ENCODE measurements at places on chromosomes 11 and 22.

DNA sequence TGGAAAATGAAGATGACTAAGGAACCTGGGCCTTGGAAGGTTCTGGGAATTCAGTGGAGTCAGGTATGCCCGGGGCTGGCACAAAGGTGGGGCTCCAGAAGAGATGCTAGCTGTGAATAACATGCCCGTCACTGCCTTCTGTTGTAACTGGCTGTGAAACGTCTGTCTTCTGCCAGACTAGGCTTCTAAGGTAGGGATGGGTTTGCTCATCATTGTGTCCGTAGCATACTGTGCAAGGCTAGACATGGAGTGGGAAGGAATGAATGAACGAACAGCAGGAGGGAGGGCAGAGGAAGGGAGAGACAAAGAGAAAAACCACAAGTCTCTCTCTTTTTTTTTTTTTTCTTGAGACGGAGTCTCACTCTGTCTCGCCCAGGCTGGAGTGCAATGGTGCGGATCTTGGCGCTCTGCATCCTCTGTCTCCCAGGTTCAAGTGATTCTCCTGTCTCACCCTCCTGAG lies 327.4 kb downstream of the MN1 start:
- DNase-seq: no peak

DNA sequence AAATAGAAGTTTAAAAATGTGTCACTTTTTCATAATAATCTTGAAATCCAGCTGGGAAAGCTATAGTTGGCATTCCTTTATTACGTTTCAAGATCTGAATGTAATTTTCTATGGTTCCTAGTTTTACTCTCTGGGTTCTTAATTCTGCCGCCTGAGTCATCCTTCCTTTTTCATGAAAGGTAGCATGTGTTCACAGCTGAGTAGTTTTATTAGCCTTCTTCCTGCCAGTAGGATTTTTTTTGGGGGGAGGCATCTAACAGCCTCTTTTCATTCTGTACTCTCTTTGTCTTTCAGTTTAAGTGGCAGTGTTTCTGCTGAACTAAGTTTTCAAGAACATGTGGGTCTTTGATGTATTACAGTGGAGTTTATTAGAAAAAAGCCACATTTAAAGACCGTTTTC lies 36.5 kb downstream of the OR2AG2 start:
- DNase-seq: no peak

DNA sequence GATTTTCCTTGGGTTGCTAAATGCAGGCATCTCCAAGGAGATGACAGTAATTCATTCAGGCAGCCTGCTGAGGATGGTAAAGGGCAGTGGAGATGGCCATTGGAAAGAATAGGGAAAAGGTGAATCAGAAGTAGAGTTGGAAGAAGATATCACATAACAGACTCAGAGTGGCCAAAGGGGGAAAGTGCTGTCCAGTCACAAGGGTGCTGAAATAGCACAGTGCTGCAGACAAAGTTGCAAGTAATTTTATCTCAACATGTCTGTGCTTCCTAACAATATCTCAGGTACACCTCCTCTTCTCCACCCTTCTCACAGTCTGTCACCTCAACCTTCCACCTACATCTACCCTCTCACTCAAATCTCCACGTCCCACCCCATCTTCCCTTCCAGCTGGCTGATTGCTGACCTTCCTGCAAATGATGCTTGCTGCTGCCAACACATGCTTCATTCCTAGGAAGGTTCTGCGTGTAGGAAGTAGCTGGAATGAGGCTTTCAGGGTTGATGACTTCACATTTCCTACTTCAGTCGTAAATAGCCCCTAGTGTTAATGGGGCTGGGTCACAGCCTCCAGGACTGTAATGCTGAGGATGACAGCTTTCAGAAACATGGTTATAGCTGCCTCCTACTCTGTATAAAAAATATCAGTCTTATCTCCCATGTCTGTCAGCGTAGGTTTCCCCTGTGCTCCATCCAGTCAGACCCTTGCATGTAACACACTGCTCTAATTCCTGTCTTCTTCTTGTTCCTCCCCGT lies 123.9 kb downstream of the CTNND1 start:
- no peak for DNase-seq

DNA sequence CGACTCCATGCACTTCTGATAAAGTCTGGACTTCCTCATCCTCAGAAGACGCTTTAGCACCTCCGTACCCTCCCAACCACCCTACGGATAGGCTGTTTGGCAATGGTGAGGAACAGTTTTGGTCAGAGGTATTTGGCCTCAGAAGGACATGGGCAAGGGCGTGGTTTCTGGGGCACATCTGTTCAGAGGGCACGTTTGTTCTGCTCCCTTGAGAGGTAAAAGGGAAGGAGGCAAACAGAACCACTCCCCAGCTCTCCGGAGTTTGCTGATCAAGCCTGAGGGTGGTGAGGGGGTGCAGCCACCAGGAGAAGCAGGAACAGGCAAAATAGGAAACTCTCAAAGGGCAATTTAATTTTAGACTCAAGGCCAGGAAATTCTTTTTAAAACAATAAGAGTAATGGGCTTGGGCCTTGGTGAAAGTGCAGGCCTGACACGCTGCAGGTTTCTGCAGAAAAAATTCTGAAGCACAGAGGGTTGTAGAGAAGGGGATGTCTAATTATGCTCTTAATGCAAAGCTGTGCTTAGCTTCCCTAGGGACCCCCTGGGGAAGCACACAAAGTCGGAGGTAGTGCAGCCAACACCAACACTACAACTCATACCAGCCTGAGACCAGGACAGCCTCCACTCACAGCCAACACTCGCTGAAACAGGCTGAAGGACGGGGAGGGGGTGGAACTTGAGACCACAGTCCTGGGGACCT lies 23.3 kb downstream of the ETS1 start:
- no peak for DNase-seq

- DNase-seq: no peak
These were observed 10.3 kb downstream of the MRGPRG start for GRCh38 chr11:3208272-3208671.

- no peak for DNase-seq
These were observed 73.4 kb downstream of the MYEOV start for GRCh38 chr11:69367211-69367964.

- peak; percentile 21 for DNase-seq
These were observed 1.2 kb downstream of the DDX17 start for GRCh38 chr22:38504731-38505540.

- no peak for DNase-seq
These were observed 184.2 kb downstream of the SBF2 start for GRCh38 chr11:10109806-10110205.

GRCh38 chr22:30425616-30426387 lies at the start of gene MTFP1:
Gene MTFP1, plus strand, starts transcription at chr22:30425768. Its CDS starts 112 bp downstream, at chr22:30425880.
- DNase-seq: no peak

DNA sequence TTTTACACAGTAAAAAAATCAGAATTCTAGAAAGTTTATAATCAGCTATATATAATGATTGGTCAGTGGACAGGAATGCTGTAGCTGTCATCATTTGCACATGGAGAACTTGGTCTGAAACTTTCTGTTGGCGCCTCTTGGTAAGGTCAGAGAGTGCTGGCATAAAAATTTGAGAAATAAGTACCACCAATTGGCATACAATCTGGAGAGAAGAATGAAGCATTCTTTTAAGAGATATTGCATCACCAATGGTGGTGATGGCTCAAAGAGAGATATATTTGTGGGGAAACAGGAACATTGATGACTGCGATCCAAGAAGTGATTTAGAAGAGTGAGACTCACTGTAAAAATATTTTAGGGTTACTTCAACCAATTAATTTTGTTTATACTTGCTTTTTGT lies 19.8 kb upstream of the OOSP1 start:
- DNase-seq: no peak

DNA sequence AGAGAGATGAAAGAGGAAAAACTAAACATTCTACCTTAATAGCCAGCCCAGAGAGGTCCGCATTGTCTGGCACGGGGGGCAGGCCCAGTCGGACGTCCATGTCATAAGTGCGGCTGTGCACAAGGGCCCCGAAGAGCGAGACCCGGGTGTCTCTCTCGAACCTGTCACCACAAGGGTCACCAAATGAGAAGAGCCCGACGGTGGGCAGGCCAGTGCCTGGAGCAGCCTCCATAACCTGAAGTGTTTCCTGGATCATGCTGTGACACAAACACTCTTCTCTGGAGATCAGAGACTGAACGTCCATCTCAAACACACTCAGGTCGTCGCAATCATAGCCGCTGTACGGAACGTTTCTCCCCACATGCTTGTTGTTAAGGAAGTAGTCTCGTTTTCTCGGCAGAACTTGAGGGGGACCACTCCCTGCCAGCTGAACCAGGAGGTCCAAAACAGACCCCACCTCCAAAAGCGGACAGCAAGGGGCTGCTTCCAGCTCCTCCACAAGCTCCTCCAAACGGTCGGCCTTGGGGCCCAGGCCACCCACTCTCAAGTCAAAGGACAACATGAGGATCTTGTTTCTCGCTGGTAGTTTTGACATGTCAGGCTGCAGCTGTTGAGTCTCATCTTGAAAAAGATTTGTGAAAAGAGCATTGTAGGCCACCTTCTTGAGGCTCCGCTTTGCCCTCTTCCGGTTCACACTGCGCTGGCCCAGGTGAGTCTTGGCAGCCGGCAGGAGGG lies 971 bp downstream of the TUBGCP6 start:
- DNase-seq: no peak

- no peak for DNase-seq
These were observed 3.4 kb downstream of the SPTBN2 start for GRCh38 chr11:66725647-66726046.

DNA sequence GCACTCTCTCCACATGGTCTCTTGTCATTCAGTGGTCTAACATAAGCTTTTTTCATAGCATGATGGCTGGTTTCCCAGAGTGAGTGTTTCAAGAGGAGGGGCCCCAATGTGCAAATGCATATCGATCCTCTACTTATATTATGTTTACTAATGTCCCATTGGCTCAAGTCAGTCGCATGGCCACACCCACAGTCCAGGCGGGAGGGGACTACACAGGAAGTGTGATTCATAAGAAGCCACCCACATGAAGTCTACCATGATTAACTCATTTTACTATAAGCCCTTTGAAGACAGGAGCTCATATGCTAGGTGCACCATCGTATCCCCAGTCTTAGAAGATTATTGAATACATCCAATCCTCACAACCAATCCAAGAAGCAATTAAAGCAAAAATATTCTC lies 89.5 kb upstream of the ISX start:
- no peak for DNase-seq

DNA sequence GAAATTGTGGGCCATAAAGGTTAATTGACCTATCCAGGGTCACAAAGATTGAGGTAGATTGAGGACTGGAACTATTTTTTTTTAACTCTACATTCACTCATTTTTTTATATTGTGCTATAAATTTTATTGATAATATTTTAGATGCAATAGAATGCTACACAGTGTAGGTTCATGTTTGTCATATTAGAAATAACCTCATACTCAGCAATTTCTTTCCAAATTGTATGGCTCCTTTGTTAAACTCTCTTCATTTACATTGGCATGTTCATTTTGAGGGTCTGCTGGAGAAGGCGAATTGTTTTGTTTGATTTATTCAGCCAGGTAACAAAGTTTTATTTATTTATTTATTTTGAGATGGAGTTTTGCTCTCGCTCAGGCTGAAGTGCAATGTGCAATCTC lies 44.6 kb downstream of the UVRAG start:
- DNase-seq: no peak

DNA sequence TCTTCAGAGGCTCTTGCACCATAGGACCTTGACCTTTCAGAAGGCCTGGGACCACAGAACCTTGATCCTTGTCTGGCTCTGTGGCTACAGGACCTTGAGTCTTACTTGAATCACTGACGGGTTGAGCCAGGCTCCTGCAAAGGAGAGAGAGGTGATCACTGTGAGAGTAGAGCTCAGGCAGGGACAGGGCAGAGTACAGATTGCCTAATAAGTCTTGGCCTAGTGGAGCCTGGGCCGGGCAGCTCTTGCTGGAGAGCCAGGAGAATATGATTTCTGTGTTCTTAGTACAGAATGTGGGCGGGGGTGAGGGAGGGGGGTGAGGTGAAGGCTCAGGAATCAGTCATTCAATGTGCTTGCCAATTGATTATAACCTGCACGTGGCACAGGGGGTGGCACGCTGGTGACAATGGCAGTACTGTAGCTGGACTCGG lies 26.0 kb downstream of the SERPINH1 start:
- DNase-seq: no peak

- DNase-seq: no peak
These were observed 412.4 kb upstream of the CADM1 start for GRCh38 chr11:115916608-115917007.
